ENCODE measurements at places on chromosomes 12 and 14.

DNA sequence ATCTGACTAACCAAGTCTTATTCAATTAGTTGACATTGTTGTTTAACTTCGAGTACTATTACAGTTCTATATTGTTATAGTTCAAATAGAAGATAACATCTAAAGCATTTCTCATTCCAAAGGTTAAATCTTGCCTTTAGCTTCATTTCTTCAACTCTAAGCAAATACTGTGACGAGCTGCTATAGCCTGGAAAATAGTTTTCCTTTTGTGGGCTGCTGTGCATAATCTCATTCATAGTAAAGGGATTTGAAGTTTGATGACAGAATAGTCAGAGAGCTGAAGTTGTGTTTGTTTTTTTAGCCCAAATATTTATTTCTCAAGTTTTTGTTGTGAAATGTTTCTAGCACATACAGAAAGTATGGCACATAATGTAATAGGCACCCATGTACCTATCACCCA lies 13.4 kb downstream of the PSEN1 start:
- DNase-seq: no peak

DNA sequence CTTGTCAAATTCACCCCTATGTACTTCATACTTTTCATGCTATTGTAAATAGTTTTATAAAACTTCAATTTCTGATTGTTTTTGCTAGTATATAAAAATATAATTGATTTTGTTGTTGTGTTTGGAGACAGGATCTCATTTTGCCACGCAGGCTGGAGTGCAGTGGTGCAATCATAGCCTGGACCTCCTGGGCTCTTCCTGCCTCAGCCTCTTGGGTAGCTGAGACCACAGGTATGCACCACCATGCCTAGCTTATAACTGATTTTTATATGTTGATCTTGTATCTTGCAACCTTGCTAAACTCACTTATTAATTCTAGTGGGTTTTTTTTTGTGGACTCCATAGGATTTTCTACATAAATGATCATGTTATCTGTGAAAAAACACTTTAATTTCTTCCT lies 23.5 kb downstream of the ATP5MC2 start:
- DNase-seq: no peak

DNA sequence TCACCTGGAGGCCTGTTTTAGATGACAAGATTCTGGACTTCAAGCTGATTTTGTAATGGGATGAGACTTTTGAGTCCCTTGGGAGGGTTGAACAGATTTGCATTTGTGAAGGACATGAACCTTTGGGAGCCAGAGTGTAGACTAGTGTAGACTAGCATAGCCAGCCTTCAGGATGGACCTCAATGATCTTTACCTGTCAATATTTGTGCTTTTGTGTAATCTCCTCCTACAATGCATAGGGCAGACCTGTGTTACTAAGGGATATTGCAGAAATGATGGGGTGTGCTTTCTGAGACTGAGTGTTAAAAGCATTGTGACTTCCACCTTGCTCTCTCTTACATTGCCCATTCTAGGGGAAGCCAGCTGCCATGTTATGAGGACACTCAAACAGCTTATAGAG lies 9.9 kb upstream of the LRP10 start:
- no peak for DNase-seq

DNA sequence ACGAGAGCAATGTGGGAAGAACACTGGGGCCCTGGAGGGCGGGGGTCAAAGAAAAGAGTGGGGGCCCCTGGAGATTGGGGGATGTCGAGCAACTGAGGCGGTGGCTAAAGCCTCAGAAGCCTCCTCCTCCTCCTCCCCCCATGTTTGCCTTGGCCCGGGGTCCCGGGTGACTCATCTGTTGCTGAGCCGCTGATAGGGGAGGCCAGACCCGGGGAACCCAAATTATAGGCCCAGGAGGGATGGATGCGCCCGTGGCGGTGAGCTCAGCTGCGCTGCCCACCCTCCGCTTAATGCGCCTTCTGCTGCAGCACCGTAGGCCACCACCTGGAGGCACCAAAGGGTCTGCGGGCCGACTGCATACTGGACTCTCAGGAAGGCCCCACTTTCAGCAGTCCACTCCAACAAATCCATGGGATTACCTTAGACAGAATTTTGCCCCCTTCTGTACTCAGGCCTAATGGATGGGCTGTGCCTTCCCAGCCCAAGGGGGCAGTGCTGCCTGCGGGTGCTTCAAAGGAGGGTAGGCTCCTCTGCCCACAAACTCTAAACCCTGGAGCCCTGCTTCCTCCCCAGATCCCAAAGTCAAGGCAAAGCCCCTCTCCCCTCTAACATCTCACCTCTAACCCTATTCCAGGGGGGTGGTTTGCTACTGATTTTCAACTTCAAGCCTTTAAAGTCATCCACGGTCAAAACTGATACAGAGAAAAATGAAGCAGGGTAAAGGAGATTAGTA lies 2.6 kb upstream of the WNT10B start:
- DNase-seq: no peak

- DNase-seq: no peak
Measured at GRCh38 chr12:122899887-122900286, 4.0 kb upstream of the VPS37B start.

DNA sequence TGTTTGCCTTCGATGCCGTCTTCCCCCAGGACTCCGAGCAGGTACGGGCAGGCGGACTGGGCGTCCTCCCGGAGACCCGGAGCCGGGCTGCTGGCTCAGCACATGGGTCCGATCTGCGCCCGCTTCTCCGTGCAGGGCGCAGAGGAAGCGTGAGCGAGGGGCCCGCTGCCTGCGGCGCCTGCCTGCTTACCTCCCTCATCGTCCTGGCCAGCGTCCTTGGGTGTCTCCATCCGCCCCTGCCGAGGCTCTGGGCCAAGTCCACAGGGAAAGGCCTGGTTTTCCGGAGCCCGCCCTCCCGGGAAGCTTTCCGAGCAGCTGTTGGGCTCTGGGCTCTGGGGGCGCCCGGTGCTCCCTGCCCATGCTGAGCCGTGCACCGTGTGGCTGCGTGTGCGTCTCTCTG lies 33.5 kb downstream of the KIF26A start:
- no peak for DNase-seq

DNA sequence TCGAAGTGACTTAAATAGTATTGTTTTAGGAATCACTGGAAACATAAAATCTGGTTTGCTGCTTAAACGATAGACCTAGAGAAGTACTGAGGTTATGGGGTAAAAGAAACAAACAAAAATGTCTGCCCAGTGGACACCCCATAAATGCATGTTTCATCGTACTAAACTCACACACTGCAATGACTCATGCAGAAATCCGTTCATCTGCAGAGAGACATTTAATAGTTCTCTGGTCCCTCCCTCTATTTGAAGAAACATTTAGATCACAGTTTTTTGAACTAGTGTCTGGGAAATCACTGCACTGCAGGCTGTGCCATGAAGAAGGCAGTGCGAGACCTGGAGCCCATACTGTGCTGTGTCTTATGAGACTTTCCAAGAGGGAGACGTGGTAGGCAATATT lies 25.5 kb downstream of the SLC17A8 start:
- DNase-seq: no peak

GRCh38 chr12:50665170-50665569 lies 98.7 kb upstream of the ATF1 start:
- DNase-seq: no peak

DNA sequence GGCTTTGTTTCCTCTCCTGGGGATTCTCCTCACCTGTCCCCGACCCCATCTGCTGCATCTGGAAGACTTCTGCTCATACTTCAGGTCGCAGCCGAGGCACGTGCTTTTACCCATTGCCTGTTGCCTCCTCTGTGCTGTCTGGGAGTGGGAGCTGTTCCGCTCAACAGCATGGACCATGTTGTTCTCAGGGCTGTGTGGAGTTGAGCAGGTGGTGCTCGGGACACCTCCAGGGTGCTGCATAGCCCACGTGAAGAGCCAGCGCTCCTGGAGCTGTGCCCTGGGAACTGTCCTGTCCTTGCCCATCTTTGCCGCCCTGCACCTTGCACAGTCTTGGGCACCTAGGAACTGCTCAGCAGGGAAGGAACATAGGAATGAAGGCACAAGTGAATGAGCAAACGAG lies 62.4 kb downstream of the IQSEC3 start:
- DNase-seq: no peak

- DNase-seq: no peak
Measured at GRCh38 chr12:126936181-126936851, 1330.7 kb upstream of the TMEM132C start.

GRCh38 chr14:80638620-80639515 lies 302.7 kb downstream of the CEP128 start:
- peak; percentile 62 for DNase-seq

- no peak for DNase-seq
Measured at GRCh38 chr12:78970041-78970440, 105.5 kb downstream of the SYT1 start.

DNA sequence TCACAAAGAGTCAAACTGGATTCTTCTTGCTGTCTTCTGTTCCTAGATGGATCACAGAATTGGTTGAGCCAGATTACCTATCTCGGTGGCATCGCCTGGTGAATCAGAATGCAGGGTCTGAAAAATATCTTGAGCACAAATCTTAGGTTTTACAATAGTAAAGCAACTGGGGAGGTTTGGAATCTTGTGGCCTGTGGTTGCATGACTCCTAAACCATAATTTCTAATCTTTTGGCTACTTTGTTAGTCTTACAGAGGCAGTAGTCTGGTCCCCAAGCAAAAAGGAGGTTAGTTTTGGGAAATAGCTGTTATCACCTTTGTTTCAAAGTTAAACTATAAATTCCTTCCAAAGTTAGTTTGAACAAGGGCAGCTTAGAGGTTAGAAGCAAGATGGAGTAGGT lies 1488.5 kb upstream of the FLRT2 start:
- no peak for DNase-seq

- DNase-seq: peak; percentile 26
Measured at GRCh38 chr12:94879542-94879941, 124.0 kb downstream of the NDUFA12 start.

DNA sequence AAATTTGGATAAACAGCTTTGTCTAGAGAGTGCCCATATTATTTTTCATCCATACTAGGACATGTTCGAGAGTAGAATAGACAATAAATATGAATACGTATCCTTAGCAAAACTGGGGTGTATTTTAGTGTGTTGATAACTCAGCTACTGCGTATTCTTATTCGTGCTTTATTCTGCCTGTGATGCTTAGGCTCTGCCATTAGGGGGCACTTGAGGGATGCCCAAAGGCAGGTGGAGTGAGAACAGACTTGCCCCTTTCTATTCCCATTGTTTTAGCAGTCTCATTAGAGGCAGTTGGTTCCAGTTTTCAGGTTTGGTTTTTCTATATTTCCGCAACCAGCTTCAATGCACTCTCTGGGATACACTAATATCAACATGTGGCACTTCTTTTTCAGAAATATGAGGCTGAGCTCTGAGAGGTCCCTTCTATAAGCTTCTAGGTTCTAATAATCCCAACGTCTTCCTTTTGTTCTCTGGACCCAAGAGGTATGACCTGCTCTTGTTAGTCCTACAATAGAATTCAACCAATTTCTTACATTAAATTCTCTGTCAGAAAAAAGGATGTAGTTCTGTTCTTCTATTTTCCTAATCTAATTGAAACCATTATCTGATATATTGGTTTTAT lies 985.7 kb upstream of the FBXO33 start:
- DNase-seq: peak; percentile 2

DNA sequence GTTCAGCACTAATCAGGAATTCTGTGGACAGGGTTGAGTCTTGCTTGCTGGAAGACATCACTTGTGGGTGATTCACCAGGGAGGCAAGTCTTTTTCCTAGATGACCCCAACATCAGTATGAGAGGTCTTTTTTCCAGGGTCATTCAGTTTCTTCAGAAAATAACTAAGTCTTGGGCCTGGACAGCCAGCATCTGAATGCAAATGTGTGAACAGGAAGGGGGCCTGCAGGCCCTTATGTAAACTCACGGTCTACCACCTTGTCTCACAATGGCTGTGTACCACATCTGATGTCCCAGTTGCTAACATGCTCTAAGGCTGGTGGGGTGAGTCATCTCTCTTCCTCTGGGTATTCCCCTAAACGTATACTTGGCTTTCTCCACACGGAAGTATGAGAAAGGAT lies 79.2 kb downstream of the HECTD4 start:
- DNase-seq: peak; percentile 57

- no peak for DNase-seq
Measured at GRCh38 chr14:42556551-42556950, 949.9 kb downstream of the LRFN5 start.

GRCh38 chr12:112096667-112097066 lies 11.9 kb downstream of the NAA25 start:
- no peak for DNase-seq

- DNase-seq: no peak
Measured at GRCh38 chr14:59331217-59331616, 134.0 kb downstream of the GPR135 start.

GRCh38 chr14:90409209-90409730 lies 12.4 kb downstream of the CALM1 start:
- peak; percentile 79 for DNase-seq

DNA sequence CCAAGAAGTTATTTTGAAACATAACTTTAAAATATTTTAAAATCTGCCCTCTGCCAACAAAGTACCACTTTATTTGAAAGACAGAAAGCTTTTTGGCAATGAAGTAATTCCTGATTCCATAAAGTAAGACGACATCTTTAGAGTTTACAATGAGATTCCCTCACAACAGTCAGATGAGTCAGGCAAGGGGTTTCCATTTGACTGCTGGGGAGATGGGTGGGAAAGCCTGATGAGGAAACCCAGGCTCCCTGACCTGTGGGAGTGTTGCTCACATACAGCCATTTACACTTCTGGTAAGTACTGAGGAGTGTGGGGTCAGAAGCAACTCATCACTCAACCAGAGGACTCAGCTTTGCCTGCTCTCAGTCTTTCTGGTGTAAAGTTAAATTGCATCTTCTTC lies 10.2 kb downstream of the KITLG start:
- no peak for DNase-seq

DNA sequence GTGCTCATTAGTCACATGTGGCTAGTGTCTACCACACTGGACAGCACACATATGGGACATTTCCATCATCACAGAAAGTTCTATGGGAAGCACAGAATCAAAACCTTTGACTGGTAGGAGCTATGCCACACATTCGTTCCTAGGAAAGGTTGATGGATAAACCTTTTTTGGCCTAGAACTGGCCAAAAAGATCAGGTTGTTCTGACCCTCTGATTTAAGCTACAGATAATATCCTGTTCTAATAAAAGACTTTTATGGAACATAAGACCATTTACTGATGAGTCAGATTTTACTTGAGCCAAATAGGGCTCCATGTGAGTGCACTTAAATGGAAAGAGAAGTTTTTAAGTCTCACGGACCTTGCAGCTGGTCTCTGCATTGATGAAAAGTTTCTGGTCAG lies 143.2 kb downstream of the SLC15A4 start:
- no peak for DNase-seq

GRCh38 chr12:6603095-6603567 lies 4.0 kb downstream of the CHD4 start:
- DNase-seq: no peak

GRCh38 chr14:89899917-89900663 lies 54.4 kb downstream of the EFCAB11 start:
- DNase-seq: peak; percentile 32
